ENCODE measurements at places on chromosomes 12 and 14. TPM values are rescaled to one million over a fixed set of nuclear protein-coding genes. Genes with fewer than 3 reads are reported as not detected.

DNA sequence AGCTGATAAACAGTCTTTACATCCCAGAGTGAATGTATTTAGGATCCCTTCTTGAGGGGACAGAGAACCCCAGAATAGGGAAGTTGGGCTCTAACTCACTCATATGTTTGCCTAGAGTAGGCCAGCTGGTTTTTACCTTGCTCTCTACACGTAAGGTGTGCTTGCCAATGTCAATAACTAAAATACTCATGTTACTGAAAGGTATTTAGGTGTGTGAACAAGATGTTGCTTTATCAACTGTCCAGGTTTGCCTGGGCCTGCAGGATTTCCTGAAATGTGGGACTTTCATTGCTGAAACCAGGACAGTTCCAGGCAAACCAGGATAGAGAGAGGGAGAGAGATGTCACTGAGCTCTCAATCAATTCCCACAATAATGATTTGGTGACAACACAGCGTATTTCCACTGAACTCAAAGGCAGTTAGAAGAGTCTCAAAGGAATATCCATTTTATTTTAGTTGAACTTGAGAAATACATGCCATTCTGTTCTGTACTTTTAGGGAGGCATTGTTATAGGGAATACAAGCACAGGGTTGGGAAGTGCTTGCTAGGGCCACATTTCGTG is 171.7 kb downstream of the NRXN3 start:
- DNase-seq: no peak

GRCh38 chr12:57609781-57610553 is 1.3 kb upstream of the ARHGEF25 start:
- no peak for DNase-seq

DNA sequence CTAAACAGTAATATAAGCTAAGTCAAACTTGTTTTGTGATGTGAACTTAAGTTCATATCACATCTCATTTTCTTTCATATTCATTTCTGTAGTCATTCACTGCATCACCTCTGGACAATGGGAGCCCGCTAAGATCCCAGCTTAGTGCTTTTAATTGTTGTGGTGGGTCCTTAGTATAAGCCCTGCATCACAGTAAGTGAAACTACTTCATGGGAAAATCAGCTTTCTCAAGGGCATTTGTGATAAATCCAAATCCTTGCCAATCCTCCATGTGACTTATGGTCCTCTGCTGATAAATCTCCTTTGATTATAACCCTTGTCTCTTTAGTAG is 98.3 kb downstream of the PLEKHA5 start:
- no peak for DNase-seq

Gene CEBPE
- total RNA-seq: not detected

- DNase-seq: no peak
Observed at GRCh38 chr12:88833641-88834116, 253.4 kb upstream of the KITLG start.

Gene SLC16A7
- not detected for total RNA-seq

Measured in HT1080 (cell line).